Urinary bladder (tissue), 4 donors: ENCODE measurements at places on chromosomes 6 and 20. TPM values are rescaled to one million over a fixed set of nuclear protein-coding genes. Genes with fewer than 3 reads are reported as not detected.

Gene PDSS2
- 11.1 TPM for polyA plus RNA-seq

GRCh38 chr6:70385901-70386300, 27.4 kb upstream of the FAM135A start:
- DNase-seq: no peak

- no peak for DNase-seq
These were observed 105.0 kb downstream of the SCML4 start for GRCh38 chr6:107719160-107719559.

DNA sequence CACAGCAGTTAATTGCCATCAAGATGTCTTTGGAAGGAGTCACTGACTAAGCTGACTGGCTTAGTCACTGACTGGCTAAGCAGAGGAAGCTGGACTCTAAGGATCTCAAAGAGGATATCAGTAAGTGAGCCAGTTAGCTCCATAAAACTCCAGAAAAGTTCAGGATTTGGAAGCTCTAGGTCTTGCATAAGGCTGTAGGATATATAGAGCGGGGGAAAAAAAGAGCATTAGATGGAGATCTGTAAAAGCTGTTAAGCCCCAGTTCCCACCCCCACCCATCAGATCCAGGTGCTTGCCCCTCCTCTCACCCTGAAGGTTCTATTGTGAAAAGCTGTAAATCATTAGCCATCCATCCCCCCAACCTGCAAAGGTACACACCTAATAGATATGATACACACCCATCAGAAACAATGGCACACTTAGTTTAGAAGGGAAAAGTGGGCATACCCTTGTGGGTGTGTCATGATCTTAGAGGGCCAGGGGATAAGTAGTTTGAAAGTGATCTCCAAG, 32.2 kb downstream of the CARMIL1 start:
- DNase-seq: no peak

- no peak for DNase-seq
These were observed 32.8 kb upstream of the SCGN start for GRCh38 chr6:25619217-25619616.
